Stimulated activated CD4-positive, alpha-beta T cell treated with anti-CD3 and anti-CD28 coated beads, Interleukin-15, amount 100 ng/mL, for 1 hour (primary cell): ENCODE measurements at places on chromosomes 11 and 22.

DNA sequence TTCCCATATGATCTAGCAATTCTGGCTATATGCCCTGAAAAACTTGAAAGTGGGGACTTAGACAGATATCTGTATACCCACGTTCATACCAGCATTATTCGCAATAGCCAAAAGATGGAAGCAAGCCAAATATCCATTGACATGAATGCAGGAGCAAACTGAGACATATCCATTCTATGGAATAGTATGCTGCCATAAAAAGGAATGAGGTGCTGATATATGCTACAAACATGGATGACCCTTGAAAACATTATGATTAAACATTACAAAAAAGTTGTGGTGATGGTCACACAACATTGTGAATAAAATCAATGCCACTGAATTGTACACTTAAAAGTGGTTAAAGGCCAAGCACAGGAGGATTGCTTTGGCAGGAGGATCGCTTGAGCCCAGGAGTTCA, 25.5 kb downstream of the MFNG start:
- DNase-seq, result no peak

DNA sequence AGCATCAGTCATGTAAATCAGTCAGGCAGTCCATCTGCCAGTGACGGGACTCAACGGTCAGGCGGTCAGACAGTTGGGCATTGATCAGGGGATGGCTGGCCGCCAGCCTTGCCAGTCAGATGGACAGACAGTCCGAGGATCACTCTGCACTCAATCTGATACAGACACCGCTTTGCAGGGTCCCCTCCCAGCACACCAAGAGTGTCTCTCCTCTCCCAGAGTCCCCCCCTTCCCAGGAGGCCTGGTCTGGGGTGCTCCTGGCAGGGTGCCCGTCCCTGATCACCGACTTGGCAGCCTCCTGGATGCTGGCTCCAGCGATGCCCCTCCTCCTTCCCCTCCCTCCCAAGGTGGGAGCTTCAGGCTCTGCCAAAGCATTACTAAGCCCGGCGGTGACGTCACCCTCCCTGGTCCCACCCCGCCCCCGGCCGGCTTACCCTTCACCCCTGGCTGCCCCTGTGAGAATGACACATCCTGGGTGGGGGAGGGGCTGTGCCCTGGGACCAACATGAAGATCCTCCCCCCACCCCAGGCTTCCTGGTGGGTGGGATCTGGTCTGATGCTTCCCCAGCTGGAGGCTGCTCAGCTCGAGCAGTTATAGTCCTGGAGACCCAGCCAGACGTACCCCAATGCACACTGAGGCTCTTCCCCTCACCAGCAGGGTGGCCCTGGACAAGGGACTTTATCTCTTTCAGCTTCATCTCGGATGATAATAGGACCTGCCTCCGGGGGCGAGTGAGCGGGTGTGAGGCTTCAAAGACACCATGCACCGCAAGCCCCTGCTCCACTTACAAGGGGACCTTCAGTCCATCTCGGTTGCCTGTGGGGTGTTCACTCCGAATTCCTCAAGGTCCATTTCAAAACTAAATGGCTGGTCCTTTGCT, 69.2 kb downstream of the CD82 start:
- DNase-seq, result no peak

- no peak for DNase-seq
These were observed 539.2 kb downstream of the MN1 start for GRCh38 chr22:27262361-27262760.

GRCh38 chr11:3854660-3854976, 846 bp upstream of the STIM1 start:
- DNase-seq, result no peak

DNA sequence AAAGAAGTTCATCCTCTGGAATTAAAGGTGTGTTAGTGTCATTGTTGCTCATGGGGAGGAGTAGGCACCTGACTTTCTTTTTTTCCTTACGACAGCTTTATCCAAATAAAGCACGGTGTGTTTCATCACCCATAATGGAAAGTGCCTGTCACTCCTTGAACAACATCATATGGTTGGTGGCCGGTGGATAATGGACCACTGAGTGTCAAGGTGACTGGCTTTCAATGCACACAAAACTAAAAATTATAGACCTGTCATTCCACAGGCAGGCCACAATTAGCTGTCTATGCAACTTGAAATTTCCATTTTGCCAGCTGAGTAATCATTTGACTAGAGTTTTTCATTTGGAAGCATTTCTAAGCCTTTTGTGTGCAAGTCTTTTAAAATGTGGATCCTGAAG, 45.0 kb upstream of the MPPED2 start:
- DNase-seq, result no peak

GRCh38 chr11:133553885-133554740, 21.8 kb upstream of the OPCML start:
- no peak for DNase-seq

- no peak for DNase-seq
These were observed 92.9 kb upstream of the RCN1 start for GRCh38 chr11:31997955-31998354.

DNA sequence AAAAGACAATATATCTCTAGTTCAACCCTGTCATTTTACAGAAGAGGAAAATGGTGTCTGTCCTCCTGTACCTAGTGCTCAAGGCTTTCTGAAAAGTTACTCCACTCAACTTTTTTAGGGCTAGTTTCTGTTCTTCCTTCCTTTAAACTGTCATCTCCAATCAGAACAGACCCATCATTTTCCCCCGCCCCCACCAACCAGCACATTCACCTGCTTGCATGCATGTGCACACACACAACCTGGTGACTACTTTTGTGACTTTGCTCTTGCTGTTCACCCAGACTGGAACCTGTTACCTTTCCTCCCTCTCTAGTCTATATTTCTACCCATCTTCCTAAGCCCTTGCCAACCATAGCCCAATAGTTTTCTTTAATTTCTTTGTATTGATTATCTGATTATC, 5.6 kb downstream of the FBXO7 start:
- DNase-seq, result no peak

- no peak for DNase-seq
These were observed 196.9 kb downstream of the SNX19 start for GRCh38 chr11:130719220-130719915.

DNA sequence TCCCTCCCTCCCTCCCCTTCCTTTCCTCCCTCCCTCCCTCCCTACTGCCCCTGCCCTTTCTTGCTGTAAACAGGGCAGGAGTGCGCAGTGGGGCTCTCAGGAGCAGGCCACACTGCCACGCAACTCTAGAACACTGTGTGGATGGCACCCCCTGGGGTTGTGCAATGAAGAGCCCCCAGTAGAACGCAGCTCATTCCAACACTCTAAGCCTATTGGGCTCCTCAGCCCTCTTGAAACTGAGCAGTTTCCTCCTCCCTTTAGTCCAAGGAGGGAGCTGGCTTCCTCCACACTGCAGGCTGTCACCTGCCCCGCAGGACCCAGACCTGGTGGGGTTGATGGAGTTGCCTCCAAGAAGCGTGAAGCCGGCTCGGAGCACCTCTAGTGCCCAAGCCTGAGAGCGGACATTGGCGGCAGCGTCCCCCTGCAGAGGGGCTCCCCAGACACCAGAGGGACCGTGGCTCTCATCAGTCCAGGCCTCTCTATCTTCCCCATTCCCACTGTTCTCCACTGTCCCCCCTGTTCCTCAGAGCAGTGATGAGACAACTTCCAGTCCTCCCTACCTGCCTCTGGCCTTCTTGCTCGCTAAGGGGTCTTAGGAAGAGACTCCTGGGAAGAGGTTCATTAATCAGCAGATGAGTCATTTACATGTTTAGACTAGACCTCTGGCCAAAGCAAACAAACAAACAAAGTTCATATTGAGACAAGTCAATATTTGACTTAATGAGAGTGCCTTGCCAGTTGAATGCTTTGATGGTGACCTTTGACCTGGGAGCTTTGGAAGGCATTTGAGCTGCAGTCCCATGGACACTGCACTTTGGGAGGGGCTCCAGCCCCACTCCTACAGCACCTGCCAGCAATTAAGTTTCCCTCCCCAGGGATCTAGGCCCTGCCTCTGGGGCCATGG, 64.0 kb downstream of the RPUSD4 start:
- DNase-seq, result no peak

- no peak for DNase-seq
These were observed 321.9 kb downstream of the MIAT start for GRCh38 chr22:26979294-26979693.

- DNase-seq, result no peak
These were observed 50.7 kb downstream of the IGLL1 start for GRCh38 chr22:23529166-23530103.

DNA sequence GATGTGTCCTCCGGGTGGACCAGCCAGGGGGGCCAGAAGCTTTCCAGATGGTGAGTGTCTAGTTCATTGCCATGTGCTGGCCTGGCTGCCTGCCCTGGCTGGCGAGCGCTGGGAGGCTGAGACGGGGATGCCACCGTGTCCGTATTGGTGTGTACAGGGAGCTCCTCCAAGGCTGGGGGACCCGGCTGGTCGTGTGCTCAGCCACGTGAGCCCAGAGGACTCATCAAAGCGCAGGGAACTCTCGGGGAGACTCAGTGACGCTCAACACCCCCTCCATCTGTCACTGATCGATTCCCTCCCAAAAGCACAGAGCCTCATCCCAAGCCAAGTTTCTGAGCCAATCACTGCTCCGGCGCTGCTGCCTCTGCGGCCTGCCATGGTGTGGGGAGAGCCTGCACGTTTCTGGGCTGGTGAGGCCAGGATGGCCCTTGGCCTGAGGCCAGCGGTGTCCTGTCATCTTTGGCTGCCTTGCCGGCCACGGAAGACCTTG, 423.7 kb downstream of the SHANK2 start:
- no peak for DNase-seq

- no peak for DNase-seq
These were observed 43.4 kb upstream of the MICAL2 start for GRCh38 chr11:12066799-12067508.

DNA sequence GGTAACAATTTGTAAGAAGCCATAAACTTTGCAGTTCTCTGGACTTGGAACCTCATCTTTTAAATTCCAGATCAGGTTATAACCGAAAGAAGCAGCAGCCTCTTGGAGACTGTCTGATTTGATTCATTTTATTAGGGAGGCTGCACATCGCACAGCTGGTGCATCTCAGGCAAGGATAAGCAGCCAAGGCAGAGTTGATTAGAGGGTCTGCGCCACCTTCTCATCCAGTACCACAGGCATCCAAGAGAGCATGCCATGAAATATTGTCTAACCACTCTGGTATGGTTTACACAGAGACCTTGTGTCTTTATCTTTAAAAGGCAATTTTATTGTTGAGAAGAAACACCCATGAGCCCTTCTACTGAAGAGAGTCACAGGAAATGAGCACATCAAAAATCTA, 16.2 kb upstream of the CWF19L2 start:
- no peak for DNase-seq
